Activated CD4-positive, alpha-beta T cell treated with anti-CD3 and anti-CD28 coated beads, Interleukin-2, Interleukin-4, amounts not matched to agents 100 ng/mL and 50 ng/mL, durations not matched to agents 16 hours and 8 hours (primary cell): ENCODE measurements at places on chromosomes 12 and 14.

DNA sequence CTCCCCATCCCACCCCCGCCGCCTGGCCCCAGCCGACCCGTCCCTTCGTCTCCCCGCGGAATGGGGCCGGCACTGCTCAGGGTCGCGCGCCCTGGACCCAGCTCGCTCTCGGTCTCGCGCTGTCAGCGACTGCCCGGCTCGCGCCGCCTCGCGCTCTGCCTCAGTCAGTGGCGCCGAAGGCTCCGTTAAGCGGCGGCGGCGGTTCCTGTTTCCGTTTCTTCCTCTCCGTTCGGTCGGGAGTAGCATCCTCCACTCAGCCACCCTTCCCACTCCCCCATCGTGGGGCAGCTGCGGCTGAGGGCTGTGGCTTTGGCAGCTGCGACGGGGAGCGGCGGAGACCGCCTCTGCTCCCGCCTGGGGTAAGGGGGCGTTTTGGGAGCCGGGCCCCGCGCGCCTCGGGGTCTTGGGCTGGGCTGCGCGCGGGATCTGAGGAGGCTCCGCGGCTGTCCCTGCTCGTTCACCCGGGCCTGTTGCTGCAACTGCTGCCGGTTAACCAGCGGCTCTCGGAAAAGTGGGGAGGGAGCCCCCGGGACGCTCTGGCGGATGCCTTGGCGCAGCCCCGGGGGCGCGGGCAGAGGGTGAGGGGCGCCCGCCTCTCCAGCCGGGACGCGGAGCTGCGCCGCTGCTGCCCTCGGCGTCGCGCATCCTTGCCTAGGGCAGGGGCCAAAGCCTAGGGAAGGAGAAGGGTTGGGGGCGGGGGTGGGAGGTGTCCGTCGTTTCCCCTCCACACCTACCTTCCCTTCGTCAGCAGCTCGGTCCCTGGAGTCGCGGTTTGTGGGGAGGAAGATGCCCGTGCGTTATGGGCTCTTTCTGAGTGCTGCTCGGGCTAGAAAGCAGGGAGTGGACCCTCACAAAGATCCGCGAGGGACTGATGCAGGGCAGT lies 567 bp downstream of the FUT8 start:
- DNase-seq, result peak; percentile 32

DNA sequence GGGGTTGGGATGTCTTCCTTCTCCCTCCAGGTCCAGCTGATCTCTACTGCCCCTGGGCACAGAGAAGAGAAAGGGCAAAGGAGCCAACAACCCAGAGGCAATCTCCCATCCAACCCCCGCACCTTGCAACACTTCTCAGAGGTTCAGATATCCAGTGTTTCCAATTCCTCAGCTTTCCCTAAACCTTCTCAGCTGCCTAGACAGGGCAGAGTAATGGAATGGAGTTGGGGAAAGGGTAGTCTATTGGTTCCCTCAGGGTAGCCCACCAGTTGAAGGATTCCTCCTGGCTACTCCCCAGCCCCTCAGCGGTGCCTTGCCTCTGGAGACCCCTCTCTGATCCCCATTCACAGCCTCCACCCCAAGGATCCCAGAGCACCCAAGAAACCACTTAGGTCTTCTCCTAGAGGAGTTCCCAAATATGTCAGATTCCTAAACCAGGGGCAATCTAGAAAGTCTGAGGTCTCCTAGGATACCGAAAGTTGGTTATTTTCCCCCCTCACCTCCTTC lies 537 bp downstream of the NFE2 start:
- DNase-seq, result no peak

- no peak for DNase-seq
Observed at GRCh38 chr14:77763316-77763715, 2.4 kb upstream of the SNW1 start.

DNA sequence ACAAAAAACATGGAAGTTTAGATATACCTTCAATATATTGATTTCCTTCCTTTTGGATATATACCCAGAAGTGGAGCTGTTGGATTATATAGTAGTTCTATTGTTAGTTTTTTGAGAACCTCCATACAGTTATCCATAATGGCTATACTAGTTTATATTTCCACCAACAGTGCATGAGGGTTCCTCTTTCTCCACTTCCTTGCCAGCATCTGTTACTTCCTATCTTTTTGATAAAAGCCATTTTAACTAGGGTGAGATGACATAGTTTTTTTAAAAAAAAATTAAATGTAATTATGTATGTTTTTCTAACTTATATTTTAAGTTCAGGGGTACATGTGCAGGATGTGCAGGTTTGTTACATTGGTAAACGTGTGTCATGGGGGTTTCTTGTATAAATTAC lies 10.0 kb upstream of the SLC38A4 start:
- no peak for DNase-seq

DNA sequence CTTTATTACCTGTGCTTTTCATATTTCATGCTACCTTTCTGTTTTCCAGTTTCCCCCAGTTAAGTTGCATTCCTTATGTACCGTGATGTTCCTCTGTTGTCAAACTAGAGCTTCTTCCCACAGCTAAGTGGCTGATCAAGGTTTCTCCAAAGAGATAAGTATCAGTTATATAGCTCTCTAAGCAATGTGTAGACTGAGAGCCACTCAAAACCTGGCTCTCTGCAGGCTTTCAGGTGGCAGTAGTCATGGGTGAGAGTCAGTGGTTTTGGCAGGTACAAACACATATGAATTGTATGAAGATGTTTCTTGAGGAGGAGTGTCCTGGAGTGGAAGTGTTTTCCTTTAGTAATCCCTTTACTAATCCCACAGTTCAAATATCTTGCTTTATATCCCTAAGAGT lies 28.4 kb downstream of the TXNRD1 start:
- DNase-seq, result no peak

DNA sequence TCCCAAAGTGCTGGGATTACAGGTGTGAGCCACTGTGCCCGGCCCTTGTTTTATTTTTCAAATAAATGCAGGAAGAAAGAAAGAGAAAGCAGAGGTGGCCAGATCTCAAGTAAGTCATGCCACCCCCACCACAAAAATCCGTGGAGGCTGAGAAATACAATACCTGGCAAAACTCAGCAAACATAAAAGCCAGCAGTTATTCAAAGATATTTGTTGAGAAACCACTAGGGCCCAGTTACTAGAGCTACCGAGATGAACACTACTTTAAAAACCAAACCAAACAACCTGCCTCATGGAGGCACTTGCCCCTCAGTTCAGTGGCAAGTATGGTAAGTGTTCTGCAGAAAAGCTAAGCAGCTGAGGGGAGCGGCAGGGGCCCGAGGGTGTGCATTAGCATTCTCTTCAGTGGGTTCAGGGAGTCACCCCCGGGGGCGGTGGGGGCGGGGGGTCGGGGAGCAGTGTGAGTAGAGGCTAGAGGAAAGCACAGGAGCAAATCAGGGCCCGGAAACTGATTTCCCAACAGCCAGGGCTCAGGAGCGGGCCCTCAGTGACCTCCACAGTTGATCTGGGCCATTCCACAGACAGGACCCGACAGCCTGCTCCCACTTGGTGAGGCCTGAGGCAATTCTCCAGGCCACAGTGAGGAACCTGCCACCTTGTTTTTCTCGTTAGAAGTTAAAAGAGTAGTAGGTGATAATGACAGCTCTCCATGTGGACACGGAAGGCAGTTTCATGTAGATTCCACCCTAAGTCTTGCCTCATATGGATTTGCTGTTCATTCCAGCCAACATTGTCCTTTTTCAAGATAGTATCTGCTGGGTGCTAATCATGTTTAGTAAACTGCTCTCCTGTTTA lies 8.6 kb downstream of the EVL start:
- no peak for DNase-seq

DNA sequence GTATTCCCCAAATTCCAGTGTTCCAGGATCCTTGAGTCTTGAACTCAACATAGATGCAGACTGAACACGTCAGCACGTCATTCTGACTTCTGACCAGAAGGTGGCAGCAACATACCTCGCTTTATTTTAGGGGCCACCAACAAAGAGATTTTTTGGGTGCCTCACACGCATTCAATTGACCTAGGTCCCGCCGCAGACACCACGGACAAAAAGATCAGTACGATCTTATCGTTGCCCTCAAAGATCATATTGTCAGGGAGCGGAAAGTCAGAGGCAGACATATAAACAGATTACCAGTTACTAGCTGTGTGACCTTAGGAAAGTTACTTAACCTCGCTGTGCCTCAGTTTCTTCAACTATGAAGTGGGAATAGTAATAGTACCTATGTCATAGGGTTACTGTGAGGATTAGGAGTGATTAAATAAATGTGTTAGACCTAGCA lies 6.5 kb upstream of the PRPH start:
- DNase-seq, result peak; percentile 78

GRCh38 chr12:14554281-14555007 lies 13.2 kb downstream of the PLBD1 start:
- no peak for DNase-seq

GRCh38 chr12:65963862-65964240 lies 139.6 kb downstream of the HMGA2 start:
- DNase-seq, result no peak

DNA sequence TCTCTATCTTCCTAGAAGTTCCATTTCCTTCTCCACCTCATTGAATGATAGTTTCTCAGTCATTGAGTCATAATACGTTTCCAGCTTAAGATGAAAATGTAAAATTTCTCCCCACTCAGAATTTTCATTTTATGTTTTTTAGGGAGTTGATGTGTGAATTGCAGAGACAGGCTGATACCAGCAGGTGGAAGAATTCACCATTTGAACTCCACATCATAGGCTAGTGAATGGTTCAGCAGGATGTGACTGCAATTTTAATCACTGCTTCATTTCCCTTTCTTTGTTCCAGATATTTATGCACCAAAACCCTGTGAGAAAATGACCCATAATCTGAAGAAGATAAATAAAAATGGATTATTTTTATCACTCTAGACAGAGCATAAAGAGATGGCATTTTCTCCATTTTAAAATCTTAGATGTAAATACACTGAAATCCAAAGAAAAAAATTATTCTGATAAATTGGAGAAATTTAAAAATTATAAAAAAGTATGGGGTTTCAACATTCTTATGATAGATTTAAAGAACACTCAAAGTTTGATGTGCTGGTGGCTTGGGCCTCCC lies 10.6 kb upstream of the PYGL start:
- peak; percentile 25 for DNase-seq

DNA sequence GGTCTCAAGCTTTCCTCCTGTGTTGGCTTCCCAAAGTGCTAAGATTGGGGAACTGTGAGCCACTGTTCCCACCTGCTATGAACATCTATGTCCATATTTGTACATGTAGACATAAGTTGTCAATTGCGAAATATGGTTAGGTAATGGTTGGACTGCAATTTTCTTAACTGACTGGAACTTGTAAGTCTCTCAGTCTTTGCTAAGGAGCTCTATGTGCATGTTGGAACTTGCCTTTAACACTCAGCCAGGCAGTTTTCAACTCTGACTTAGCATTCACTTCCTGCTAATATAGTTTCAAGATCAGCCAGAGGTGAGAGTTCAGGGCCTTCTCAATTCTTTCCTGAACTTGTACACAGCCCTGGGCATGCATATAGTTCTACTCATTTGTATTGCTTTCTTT lies 44.5 kb upstream of the EEA1 start:
- DNase-seq, result no peak

DNA sequence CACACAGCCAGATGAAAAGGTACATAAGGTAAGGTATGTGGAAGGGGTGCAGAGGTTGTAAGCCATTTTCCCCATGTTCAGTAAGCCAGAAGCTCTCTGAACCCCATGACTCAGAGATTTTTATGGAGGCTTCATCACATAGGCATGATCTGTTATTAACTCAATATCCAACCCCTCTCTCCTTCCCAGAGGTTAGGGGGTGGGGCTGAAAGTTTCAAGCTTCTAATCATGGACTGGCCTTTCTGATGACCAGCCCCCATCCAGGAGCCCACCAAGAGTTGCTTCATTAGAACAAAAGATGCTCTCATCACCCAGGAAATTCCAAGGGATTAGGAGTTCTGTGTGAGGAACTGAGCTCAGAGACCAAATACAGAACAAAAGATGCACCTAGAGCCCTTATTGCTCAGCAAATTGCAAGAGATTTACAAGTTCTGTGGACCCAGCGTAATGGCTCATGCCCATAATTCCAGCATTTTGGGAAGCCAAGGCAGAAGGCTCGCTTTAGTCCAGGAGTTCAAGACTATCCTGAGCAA lies 103.2 kb upstream of the DAAM1 start:
- DNase-seq, result no peak

DNA sequence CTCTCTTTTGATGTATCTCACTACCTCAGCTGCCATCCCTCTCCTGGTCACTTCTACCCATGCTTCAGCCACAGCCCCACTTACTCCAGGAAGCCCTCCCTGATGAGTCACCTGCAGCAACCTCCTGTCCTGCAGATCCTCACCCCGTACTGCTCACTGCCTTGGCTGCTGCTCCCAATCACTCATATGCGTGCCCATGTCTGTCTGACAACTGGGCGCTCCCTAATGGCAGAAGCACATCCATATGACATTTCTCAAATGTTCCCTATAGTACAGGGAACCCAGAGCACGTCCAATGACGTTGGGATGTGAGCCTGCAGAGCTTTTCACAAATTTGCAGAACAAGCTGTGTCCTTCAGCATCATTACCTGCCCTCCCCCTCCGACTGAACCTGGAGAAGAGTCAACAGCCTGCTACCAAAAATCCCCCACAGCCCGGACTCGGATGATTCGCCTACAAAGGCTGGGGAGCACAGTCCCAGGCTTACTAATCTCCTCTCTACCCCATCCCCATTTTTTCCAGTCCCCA lies 90.0 kb downstream of the SINHCAF start:
- DNase-seq, result no peak

DNA sequence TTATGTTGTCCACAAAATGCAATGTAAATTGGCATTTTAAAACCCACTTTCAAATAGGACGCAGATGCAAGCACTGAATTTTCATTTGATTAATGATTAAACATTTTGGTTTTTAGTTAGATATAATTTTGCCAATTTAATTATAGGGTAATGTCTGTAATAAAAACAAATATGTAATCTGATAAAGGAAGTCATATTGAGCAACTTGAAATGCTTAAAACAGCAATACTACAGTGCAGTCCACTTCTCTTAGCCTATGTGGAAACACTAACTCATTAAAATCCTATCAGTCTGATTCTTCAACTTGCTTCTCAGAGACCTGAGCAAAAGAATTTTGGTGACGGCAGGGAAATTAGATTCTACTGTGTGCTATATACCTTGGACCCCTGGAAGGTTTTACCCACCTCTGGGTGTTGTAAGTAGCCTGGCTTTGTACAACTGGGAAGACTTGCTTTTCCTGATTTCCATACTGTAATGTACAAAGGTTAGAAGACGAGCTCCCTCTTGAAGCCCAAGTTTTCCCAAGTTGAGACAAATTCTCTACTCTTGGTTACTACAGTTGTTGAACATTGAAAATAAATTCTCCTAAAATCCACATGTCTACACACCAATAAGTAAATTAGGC lies 4.1 kb downstream of the TRHDE start:
- DNase-seq, result no peak
